HT1080 (cell line): ENCODE measurements at places on chromosomes 4 and X. TPM values are rescaled to one million over a fixed set of nuclear protein-coding genes. Genes with fewer than 3 reads are reported as not detected.

DNA sequence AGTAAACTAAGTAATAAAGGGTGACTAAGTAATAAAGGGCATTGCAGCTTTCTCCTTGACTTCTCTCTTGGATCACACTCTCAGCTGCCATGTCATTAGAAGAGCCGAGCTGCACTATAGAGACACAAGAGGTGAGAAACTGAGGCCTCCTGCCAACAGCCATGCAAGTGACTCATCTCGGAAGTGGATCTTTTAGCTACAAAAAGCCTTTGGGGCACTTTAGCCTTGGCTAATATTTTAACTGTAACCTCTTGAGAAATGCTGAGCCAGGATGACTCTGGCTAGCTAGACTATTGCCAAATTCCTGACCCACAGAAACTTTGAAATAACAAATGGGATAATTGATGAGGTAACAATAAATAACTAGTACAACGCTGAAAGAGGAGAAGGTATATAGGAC is 1.5 kb upstream of the NEIL3 start:
- DNase-seq: no peak

GRCh38 chr4:181007751-181008150 is 1235.5 kb upstream of the TENM3 start:
- DNase-seq: no peak

DNA sequence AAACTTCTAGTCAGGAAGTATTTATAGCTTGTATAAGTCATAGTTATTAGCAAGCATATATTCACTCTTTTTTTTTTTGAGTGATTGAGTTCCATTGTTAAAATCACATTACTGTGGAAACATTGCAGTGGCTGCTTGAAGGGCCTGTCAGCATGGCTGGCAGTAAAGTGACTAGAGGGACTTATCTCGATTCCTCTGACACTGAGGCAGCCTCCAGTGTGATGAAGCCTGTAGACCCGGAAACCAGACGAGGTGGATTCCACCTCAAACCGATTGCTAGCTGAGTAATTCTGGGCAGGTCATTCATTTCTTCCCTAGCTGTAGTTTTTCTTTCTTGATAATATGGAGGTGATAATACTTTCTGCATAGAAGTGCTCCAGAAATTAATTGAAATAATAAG is 4.7 kb downstream of the FAM149A start:
- DNase-seq: no peak

DNA sequence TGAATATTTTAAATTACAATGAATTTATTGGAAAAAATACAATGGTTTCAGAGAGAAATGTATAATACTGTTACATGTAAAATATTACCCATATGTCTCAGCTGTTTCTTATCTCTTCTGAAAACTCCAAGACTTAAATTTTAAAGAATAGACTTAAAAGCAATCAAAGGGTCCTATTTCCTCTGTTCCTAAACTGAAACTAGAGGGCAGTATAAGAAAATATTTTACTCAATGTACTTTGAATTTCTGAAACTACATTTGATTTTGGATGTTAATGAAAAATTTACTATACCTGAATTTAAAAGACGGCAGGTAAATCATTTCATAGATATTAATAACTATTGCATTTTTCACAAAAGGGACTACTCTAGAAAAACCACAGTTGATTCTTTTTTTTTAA is 200.2 kb downstream of the LRBA start:
- DNase-seq: no peak

DNA sequence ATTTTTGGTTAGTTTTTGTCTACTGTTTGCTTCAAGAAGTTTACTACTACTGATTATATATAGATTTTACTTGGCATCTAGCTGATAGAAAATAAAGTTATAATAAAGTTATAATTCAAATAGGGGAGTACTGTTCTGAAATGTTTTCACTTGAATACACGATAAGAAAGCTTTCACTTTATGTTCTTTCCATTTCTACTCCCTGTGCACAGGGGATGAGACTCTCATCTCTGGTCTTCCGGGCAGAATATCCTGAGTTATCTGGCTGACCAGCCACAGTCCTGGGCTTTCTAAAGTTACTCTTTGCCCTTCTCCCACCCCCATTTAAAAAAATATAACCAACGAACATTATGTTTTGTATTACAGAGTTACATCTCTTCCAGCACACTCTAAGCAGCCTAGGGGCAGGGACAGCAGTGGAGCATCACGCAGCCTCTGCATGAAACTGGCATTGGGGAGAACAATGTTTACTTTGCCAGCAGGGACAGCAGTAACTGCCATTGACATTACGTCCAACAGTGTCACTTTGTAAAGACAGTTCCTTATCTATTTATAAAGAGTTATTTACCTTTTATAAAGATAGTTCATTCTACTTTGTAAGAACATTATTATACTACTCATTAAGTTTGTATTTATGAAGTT is 64.3 kb downstream of the METTL14 start:
- no peak for DNase-seq

DNA sequence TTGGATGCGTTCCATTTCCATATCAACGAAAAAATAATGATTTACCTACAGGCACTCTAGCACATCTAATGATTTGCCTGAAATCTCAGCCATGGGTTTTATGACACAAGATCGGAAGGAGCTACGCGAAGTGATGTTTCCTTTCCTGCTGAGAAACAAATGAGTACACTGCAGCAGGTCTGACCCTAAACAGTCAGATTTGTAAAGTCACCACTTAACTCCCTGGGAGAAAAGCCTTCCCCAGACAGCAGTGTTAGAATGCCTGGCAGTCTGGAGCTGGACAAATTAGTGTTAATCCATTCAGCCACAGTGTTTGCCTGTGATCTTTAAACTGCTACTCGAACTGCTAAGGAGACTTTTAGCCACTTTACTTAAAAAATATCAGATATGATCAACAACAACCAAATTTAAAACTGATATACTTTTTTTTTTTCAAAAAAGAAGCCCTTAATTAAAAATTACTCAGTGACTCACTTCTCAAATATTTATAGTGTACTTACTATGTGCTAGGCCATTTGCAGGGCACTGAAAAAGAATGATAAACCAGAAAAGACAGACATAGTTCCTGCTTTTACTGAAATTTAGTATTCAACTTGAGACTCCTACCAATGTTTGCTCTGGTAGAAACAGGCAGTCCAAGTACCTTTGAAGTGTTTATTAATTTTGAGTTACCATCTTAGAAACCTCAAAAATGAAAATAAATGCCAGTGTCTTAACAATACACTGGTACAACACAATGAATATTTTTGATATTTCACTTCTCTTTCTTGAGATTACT is 104.5 kb downstream of the SHISA3 start:
- DNase-seq: no peak

DNA sequence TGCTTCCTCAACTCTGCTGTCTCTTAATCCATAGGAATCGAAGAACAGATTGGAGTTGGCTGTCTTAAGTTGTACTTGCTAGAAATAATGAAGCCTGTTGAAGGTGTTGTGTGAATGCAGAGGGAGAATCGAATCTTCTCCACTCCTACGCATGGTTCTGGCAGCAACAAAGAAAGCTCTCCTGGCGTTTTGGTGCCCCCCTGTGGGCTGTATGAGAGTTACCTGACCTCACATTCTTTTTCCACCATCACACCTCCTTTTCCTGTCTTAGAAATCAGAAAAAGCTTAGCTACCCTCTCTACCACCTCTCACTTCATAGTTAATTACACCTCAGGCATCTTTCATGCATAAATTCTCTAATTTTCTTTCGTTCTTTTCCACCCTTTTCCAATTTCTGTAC is 16.3 kb downstream of the KLF8 start:
- DNase-seq: peak; percentile 11

DNA sequence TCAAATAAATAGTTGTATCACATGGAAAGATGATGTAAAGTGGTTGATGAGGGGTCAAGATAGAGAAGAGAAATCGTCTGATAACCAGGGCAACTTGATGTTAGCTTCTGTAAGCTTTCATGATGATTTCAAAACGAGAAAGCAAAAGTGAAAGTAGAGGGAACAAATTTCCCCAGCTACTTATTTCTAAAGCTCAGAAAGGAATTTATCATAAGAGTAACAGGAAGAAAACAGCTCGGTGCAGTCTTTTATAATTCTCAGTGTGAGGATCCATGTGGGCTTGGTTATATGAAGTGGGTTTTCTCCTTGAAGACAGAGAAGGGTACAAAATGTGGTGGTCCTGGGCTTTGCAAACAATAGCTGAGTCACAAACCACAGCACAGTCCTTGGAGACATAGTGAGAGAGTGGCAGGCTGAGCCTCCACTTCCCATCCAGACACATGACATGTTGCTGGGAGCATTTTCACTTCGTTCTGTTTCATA is 32.1 kb upstream of the GLRA2 start:
- DNase-seq: peak; percentile 3

DNA sequence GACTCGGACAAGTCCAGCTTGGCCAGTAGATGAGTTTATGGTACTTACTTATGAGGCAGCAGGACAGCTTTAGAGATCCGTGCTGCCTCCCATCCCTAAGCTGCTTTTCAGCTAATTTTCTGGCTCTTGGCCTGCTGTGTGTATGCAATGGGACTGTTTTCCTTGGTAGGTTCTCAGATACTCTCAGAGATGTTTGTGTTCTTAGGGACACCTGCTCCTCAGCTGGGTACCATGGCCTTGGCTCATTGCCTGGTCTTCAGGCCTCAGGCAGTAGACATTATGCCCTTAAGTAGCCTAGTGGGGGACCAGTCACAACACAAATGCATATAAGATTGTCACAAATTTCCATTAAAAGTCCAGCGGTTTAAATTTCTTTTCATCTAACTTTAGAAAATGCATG is 688.0 kb downstream of the PCDH7 start:
- peak; percentile 1 for DNase-seq

USO1 gene
- 60.8 and 68.3 TPM in 2 replicates for total RNA-seq

KCND1 gene
- 0.23 and 0.42 TPM in 2 replicates for total RNA-seq

ANOS1 gene
- total RNA-seq: 11.2 and 14.6 TPM in 2 replicates
